CD8-positive, alpha-beta T cell (primary cell): ENCODE measurements at places on chromosomes 11 and 22. TPM values are rescaled to one million over a fixed set of nuclear protein-coding genes. Genes with fewer than 3 reads are reported as not detected.

DNA sequence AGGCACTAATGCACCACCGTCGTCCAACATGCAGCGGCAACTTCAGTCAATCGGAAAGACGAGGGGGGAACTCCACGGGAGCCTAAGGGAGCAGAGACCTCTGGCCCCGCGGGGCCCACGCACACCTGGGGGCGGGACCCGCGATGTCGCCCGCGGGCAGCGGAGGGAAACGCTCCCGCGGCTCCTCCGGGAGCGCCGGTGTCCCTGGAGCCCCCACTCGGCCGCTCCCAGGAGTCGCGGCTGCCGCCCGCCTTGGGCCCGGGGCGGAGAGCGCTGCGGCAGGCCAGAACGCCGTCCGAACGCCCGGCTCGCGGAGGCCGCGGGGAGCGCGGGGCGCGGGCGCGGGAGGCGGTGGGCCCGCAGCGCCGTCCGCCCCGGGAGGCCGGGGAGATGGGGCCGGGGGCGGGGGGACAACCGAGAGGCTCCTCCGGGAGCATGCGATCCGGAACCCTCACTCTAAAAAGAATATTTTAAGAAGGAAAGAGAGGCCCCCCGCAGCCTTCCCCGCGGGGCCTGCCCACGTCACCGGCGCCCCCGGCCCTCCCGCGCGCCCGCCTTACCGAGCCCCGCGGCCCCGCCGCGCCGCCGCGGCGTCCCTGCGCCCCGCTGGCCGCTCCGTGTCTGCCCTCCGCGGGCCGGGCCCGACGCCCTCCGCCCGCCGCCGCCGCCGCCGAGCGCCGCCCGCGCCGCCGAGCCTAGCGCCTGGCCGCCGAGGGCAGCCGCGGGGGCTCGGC is 86.6 kb upstream of the ARHGAP32 start:
- DNase-seq = no peak

The MCHR1 gene
- total RNA-seq = not detected

The EIF1AD gene
- 126 TPM for total RNA-seq

The C11orf52 gene
- not detected for total RNA-seq

The IPO7 gene
- total RNA-seq = 52.4 TPM

- no peak for DNase-seq
Measured at GRCh38 chr11:1131033-1131911, 26.5 kb upstream of the MUC5AC start.

The DTX4 gene
- total RNA-seq = 0.68 TPM

The ATL3 gene
- total RNA-seq = 11.6 TPM

The C1QTNF4 gene
- not detected for total RNA-seq

GRCh38 chr22:47850644-47851151 is 1088.2 kb downstream of the TBC1D22A start:
- no peak for DNase-seq

The ALDH3B2 gene
- not detected for total RNA-seq

DNA sequence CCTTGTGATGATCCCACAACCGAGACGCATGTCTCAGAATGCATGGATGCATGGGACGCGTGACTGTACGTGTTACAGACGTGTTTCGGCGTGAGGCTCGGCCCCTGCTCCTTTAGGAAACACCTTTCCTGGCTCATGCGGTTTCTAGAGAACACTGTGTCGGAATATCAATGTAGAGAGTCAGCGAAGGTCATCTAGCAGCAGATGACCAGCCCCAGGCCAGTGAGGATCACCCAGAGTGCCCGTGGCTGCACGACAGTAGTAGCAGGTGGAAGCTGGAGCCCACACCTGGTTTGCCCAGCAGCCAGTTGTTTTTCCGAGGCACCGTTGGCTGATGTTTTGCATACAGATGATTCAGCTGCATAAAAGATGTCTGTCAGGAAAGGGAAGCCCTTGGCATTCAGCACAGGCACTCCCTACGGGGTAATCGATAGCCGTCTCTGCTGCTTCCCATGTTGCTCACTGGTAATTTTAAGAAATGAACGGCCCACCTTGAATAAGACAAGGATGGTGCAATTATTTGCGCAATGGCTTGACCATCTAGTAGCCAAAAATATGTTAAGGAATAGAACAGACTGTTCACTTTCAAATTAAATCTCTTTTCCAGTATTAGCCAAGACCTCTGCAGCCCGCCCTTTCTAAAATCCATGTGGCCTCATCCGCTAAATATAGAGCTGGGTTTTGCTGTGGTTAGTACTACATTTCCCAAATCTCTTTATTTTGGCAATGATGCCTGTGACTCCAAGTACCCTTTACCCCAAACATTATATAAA is 1.1 kb upstream of the CLTCL1 start:
- DNase-seq = no peak

The SCN2B gene
- not detected for total RNA-seq
